ENCODE measurements at places on chromosomes 6 and 20.

DNA sequence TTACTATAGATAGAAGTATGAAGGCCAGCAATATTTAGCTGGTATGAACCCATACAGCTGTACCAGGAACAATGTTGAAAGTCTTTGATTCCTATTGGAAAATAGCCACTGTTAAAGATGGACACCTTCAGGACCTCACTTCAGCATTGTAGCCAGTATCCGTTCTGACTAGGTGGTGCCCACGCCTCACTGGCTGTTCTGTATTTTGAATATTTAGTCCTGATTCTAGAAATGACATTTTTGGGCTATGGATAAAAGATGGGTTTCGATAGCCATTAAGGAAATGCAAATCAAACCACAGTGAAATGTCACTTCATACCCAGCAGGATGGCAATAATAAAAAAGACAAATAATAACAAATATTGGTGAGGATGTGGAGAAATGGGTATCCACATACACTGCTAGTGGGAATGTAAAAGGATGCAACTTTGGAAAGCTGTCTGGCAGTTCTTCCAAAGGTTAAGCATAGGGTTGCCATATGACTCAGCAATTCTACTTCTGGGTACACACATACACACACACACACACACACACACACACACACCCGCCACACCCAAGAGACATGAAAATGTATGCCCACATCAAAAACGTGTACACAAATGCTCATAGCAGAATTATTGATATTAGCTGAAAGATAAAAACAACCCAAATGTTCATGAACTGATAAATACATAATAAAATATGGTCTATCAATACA is 56.8 kb downstream of the UTRN start:
- peaks cover 80% of the 10 kb centered on the region for H3K4me1 ChIP-seq
- DNase-seq, result no peak
- H3K27ac ChIP-seq, result peak overlapping the region; percentile 97
- H3K4me3 ChIP-seq, result peak overlapping the region; percentile 95

- H3K4me1 ChIP-seq, result peaks cover 9% of the 10 kb centered on the region
- no peak for DNase-seq
Observed at GRCh38 chr6:46052479-46052878, 36.8 kb upstream of the CLIC5 start.

GRCh38 chr6:33483678-33484077 is 29.3 kb downstream of the ZBTB9 start:
- H3K4me3 ChIP-seq, result no peak overlapping the region
- peaks cover 5% of the 10 kb centered on the region for H3K27me3 ChIP-seq
- H3K36me3 ChIP-seq, result no peaks in the 10 kb centered on the region
- DNase-seq, result no peak

- H3K27ac ChIP-seq, result no peak overlapping the region
- H3K4me1 ChIP-seq, result no peaks in the 10 kb centered on the region
- H3K36me3 ChIP-seq, result no peaks in the 10 kb centered on the region
- no peak overlapping the region for H3K4me3 ChIP-seq
- no peak for DNase-seq
Observed at GRCh38 chr20:11267762-11268335, 594.0 kb upstream of the JAG1 start.

DNA sequence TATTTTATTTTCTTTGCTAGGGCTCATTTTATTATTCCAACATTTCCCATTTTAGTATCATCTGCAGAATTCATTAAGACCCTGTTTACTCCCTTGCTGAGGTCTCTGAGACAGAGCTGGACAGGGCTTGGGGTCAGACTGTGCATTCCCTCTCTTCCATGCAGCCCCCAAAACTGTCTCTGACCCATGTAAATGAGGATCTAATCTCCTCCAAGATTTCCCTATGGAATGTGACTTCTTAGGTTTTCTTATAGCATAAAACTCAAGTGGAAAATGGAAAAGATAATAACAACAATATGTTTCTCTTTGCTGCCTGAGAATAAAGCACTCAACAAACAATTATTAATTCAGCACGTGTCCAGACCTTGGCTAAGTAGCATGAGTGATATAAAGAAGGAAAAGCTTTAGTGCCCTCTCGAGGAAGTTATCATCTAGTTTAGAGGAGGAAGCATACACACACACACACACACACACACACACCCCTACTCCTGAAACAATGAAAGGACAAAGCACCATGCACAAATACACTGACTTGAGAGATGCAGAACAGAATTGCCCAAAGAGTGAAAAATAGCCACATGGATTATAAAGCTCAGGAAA is 815.5 kb downstream of the BCKDHB start:
- no peak overlapping the region for H3K27ac ChIP-seq
- no peak for DNase-seq
- no peaks in the 10 kb centered on the region for H3K27me3 ChIP-seq
- no peaks in the 10 kb centered on the region for H3K4me1 ChIP-seq

- H3K27ac ChIP-seq, result peak overlapping the region; percentile 85
- peak; percentile 67 for DNase-seq
- no peaks in the 10 kb centered on the region for H3K27me3 ChIP-seq
Observed at GRCh38 chr6:20370393-20370792, 31.3 kb upstream of the E2F3 start.

DNA sequence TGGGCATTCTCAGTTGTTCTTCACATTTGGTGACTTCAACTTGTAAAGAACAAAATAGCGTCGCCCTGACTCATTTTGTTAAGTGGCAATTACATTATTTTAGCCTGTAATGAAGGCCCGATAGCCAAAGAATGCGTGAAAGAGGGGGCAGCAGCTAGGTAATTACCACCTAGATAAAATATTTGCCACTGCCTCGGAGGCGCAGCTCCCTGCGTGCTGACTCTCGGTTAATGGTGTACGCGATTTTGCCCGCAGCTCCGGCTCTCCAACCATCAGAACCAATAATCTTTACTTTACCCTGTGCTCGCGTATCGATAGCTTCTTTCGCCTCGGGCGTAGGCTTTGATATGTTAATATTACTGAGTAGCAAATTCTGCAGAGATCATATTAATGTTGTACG is 8.7 kb downstream of the TFAP2D start:
- DNase-seq, result no peak
- H3K27ac ChIP-seq, result no peak overlapping the region
- peaks cover 36% of the 10 kb centered on the region for H3K27me3 ChIP-seq
- no peaks in the 10 kb centered on the region for H3K4me1 ChIP-seq

- H3K27me3 ChIP-seq, result peaks cover 13% of the 10 kb centered on the region
- H3K36me3 ChIP-seq, result no peaks in the 10 kb centered on the region
- no peak for DNase-seq
- no peaks in the 10 kb centered on the region for H3K4me1 ChIP-seq
- H3K4me3 ChIP-seq, result no peak overlapping the region
Observed at GRCh38 chr6:40888456-40888990, 150.5 kb downstream of the UNC5CL start.

- H3K27ac ChIP-seq, result no peak overlapping the region
- H3K36me3 ChIP-seq, result peaks cover 6% of the 10 kb centered on the region
- no peak for DNase-seq
- no peaks in the 10 kb centered on the region for H3K27me3 ChIP-seq
- H3K4me3 ChIP-seq, result no peak overlapping the region
- H3K4me1 ChIP-seq, result no peaks in the 10 kb centered on the region
Observed at GRCh38 chr6:130696806-130697205, 130.4 kb upstream of the SMLR1 start.

DNA sequence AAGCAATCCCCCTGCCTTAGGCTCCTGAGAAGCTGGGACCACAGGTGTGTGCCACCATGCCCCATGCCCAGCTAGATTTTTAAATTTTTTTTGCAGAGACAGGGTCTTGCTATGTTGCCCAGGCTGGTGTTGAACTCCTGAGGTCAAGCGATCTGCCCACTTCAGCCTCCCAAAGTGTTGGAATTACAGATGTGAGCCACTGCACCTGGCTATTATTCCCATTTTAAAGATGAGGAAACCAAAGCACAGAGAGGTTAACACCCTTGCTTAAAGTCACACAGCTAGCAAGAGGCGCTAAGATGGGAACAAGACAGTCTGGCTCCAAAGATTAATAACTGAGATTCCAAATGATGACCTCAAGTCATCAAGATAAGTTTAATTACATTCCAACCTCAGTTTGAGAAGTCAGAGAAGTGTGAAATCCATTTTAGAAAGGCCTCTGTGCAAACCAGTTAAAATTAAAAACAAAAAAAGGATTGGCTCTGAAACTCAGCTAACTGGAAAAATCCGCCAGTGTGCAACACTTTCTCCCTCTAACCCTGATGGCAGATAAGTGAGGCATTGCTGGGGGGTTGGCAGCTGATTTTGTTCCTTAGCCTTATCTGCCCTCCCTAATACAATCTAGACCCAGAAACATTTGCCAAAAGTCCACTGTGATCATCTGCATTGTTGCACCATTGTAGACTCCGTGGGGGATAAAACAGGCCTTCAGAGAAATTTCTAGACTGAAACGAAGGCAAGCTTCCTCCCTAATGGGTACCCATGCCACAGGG is 55.5 kb downstream of the CPNE5 start:
- H3K4me1 ChIP-seq, result peaks cover 18% of the 10 kb centered on the region
- no peak overlapping the region for H3K27ac ChIP-seq
- no peak for DNase-seq
- H3K27me3 ChIP-seq, result peaks cover 10% of the 10 kb centered on the region

- H3K27ac ChIP-seq, result no peak overlapping the region
- H3K36me3 ChIP-seq, result peaks cover 26% of the 10 kb centered on the region
- H3K4me3 ChIP-seq, result no peak overlapping the region
Observed at GRCh38 chr6:144377586-144378210, 92.6 kb downstream of the UTRN start.

DNA sequence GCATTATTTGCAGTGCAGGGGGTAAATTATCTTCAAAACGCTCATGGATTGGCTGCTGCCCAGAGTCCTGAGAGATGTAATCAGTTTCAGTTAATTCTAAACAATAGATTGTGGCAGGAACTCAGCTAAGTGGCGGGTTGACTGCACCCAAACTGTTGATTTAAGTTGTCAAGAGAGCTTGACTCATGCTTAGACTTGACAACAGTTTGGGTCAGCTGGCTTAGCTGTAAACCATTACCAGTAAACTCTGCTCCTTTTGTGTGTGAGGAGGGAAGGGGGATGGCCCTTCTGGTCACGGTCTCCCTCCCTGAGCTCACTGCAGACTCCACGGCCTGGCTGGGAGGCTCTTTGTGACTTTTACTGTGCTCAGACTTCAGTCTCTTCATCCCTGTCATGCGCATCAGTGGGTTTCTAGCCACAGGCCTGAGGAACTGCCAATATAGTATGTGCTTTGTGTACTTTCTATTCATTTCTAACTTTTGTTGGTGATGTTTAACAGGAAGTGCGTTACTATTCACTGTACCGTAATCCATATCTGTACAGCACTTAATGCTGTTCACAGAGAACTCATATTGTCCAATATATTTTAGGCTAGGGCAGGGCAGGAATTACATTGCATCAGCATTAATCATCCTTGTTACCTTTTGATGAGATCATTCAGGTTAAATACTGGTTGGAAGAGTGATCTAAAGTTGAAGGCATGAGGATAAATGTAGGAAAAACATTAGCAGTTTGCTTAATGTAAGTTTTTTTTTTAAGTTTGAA is 488.3 kb downstream of the CDKAL1 start:
- no peaks in the 10 kb centered on the region for H3K27me3 ChIP-seq
- no peak overlapping the region for H3K27ac ChIP-seq
- H3K4me1 ChIP-seq, result peaks cover 7% of the 10 kb centered on the region
- peaks cover 10% of the 10 kb centered on the region for H3K36me3 ChIP-seq

GRCh38 chr6:65746302-65746701 is 39.3 kb upstream of the EYS start:
- H3K4me1 ChIP-seq, result no peaks in the 10 kb centered on the region
- no peak for DNase-seq
- no peak overlapping the region for H3K4me3 ChIP-seq
- peaks cover 31% of the 10 kb centered on the region for H3K36me3 ChIP-seq
- no peaks in the 10 kb centered on the region for H3K27me3 ChIP-seq

GRCh38 chr6:45886776-45887175 is 128.9 kb downstream of the CLIC5 start:
- DNase-seq, result no peak
- H3K36me3 ChIP-seq, result no peaks in the 10 kb centered on the region
- H3K4me3 ChIP-seq, result no peak overlapping the region
- H3K27me3 ChIP-seq, result no peaks in the 10 kb centered on the region
- H3K4me1 ChIP-seq, result peaks cover 7% of the 10 kb centered on the region
- H3K27ac ChIP-seq, result no peak overlapping the region

DNA sequence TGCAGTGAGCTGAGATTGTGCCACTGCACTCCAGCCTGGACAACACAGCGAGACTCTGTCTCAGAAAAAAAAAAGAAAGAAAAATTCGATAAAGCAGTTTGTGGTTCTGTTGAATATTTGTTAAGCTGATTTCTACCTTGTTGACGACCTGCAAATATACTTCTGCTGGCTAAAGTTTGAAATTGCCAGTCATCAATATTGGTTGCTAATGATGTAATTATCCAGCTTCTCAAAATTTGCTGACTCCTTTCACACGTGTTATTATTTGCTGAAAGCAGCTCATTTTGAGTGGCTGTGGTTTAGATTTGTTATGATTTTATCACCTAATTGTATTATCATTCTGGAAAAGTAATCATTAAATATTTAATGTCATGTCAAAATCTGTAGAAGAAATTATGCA is 774.3 kb downstream of the QKI start:
- no peaks in the 10 kb centered on the region for H3K36me3 ChIP-seq
- no peaks in the 10 kb centered on the region for H3K4me1 ChIP-seq
- H3K4me3 ChIP-seq, result no peak overlapping the region

DNA sequence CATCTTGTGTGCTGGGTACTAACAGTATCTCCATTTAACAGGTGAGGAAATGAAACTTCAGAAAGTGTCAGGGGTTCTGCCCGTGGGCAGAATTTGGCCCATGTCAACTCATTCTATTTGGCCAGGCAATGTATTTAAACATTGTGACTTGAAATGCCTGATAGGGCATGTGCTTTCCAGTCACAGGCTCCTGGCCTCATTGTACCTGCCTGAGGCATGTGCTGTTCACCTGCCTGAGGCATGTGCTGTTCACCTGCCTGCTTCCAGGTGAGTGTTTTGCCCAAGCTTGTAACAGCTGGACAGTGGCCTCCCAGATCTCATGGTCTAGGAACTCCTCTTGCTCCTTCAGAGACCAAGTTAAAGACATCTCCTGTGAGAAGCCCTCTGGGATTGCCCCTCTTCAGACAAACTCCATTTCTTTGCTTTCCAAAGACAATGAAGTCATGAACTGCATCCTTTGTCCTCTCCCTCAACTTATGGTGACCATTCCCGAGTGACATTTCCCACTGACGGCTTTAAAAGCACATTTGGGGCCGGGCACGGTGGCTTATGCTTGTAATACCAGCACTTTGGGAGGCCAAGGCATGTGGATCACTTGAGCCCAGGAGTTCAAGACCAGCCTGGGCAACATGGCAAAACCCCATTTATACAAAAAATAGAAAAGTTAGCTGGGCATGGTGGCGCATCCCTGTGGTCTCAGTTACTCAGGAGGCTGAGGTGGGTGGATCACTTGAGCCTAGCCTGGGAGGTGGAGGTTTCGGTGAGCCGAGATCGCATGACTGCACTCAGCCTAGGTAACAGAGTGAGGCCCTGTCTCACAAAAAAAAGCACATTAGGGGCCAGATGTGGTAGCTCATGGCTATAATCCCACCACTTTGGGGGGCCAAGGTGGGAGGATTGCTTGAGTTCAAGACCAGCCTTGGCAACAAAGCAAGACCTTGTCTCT is 48.7 kb downstream of the BCAS4 start:
- H3K4me1 ChIP-seq, result no peaks in the 10 kb centered on the region
- H3K27ac ChIP-seq, result no peak overlapping the region
- no peaks in the 10 kb centered on the region for H3K27me3 ChIP-seq
- H3K4me3 ChIP-seq, result no peak overlapping the region
- no peak for DNase-seq
- no peaks in the 10 kb centered on the region for H3K36me3 ChIP-seq
